GM03348 (cell line): ENCODE measurements at places on chromosomes 13 and 19.

GRCh38 chr13:40206241-40207000 is 460.0 kb downstream of the FOXO1 start:
- DNase-seq, result no peak

GRCh38 chr13:113882267-113882630 is 18.4 kb upstream of the GAS6 start:
- no peak for DNase-seq

GRCh38 chr19:10374931-10375330 is 5.4 kb downstream of the TYK2 start:
- DNase-seq, result no peak

- no peak for DNase-seq
Observed at GRCh38 chr13:27472441-27472840, 22.1 kb upstream of the MTIF3 start.

DNA sequence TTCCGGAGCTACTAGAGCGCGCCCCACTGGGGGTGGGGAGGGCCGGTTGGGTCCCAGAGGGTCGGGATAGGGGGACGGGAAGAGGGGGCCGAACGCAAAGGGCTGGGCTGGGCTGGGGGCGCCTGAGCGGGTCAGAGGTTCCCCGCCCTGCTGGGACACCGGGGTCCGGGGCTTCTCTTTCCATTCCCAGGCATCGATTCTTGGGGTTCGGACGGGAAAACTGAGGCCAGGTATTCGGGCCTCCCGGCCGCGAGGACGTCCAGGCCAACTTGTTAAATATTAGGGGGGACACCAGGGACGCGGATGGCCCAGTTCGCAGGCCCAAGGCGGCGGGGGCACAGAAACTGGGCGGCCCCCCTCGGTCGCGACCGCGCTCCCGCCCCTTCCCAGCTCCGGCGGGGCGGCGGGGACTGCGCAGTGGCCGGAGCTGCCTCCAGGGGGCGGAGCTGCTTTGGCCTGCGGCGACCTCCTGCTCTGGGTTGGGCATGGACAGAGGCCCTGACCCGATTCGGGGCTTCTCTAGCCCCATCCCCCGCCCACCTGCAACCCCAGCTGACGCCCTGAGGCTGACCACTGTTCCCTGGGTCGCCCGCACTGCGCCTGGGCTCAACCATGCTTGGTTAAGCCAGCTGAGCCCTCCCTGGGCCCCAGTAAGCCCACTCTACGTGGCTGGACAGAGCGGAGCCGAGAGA is 1.2 kb upstream of the KLF16 start:
- DNase-seq, result peak; percentile 87

- DNase-seq, result no peak
Observed at GRCh38 chr13:97548138-97548537, 114.2 kb downstream of the RAP2A start.

- DNase-seq, result no peak
Observed at GRCh38 chr13:73991384-73991783, 142.8 kb downstream of the KLF12 start.

DNA sequence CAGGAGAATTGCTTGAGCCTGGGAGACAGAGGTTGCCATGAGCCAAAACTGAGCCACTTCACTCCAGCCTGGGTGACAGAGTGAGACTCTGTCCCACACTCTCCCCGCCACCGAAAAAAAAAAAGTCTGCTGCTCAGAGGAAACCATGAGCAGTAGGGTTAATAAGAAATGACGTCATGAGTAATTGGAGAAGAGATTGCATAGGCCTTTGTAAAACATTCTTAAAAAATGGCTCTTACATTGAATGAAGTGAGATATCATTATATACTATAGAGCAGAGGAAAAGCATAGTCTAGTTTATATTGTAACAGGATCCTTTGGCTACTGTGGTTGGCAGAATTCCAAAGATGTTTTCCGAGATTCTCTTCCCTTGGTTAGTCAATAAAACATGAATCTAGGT is 228.2 kb downstream of the PCDH20 start:
- DNase-seq, result no peak

DNA sequence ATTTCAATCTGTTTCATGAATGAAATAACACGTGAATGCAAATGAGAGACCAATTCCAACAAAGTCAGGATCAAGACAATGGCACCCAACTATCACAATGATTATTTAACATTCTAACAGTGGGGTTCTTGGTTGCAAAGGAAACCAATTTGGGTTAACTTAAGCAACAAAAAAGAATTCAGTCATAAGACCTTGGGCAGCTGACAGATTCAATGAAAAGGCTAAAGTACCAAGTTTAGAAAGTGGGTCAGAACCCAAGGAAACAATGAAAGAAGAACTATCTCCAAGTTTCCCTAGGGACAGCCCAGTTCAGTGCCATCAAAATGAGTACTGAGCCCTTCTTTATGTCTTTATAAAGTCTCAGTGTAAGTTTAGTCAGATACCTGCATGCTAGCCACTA is 17.5 kb upstream of the SIGLEC14 start:
- no peak for DNase-seq

DNA sequence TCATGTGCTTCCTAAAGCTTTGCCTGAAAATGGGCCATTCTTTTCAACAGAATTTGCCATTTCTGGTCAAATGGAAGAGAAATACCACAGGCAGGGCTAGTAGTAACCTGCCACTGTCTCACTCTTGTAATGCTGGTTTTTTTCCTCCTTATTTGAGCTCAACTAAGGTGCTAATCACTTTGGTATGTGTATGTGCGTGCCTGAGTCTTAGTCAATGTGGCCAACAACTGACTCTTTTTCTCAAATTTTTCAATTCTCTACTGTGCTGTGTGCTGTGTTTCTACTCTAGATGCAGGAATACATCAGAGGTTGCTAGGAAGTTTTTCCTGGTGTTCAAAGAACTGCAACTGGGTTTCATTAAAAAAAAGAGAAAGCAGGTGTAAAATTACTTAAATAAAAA is 870.2 kb downstream of the EFNB2 start:
- DNase-seq, result no peak
